Astrocyte (in vitro differentiated cells and primary cell): ENCODE measurements at places on chromosomes 7 and 10. TPM values are rescaled to one million over a fixed set of nuclear protein-coding genes. Genes with fewer than 3 reads are reported as not detected.

- DNase-seq: peak; percentile 31
Measured at GRCh38 chr7:135943134-135943879, 33.9 kb downstream of the MTPN start.

MUC12 gene
- total RNA-seq: 2.5 and 2.8 TPM in 2 replicates

AKR1C1 gene
- total RNA-seq: 0.60 and 1.3 TPM in 2 replicates

GRCh38 chr10:67017218-67017617 lies 91.4 kb downstream of the LRRTM3 start:
- peak; percentile 46 for DNase-seq

DNA sequence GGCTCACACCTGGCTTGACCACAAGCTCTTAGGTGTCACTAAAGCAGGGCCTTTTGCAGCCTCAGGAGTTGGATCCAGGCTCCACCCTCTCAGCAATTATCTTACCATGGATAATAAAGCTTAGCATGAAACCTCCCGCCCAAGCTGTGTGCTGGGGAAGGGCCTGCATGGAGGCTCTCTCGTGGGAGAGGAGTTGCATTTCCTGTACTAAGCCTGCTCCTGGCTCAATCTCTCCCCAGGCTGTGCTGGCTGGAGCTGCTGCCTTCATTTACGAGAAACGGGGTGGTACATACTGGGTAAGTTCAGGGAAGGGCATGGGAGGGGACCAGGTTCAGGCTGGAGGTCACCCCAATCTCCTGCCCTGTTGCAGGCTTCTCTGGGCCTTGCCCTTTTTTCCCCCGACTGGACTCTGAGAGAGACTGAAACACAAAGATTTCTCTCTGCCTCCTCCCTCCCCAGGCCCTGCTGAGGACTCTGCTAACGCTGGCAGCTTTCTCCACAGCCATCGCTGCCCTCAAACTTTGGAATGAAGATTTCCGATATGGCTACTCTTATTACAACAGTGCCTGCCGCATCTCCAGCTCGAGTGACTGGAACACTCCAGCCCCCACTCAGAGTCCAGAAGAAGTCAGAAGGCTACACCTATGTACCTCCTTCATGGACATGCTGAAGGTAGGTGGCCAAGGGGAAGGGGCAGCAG lies 2.7 kb downstream of the TMEM176A start:
- DNase-seq: no peak

GRCh38 chr10:48760983-48761382 lies 76.3 kb downstream of the WDFY4 start:
- DNase-seq: no peak

DNA sequence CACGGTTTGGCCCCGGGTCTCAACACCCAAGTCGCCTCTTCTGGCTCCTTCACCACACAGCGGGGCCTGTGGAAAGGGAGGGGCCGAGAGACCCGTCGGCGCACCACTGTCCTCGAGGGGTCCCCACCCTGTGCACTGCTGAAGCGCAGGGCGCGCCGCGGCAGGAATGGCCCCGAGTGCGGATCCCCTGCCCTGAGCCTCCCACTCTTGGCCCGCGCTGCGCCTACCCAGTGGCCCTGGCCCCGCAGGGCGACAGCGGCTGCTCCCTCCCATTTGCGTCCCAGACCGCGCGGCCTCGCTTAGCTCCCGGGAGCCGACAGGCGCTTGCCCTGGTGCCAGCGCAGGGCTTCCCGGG lies 2.1 kb upstream of the SFMBT2 start:
- DNase-seq: no peak

DNA sequence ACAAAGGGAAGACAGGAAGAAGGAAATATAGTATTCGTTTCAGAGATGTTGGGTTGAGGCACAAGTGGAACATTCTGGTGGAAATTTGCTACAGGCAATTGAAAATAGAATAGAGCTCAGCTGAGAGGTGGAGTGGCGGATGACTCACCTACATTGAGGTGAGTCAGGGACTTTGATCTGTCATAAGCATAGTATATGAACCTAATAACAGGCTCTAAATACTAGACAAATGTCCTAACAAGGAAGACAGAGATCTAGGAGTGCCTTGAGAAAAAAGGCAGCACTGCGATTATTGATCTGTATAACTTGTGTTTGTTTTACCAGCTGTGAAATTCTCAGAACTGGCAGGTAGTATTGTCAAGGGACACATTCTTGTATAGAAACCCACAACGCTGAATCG lies 907 bp upstream of the IFRD1 start:
- peak; percentile 51 for DNase-seq
